SIG-M5 (cell line): ENCODE measurements at places on chromosomes 4 and X.

GRCh38 chr4:169359961-169360360 is 89.2 kb upstream of the SH3RF1 start:
- no peak for DNase-seq

DNA sequence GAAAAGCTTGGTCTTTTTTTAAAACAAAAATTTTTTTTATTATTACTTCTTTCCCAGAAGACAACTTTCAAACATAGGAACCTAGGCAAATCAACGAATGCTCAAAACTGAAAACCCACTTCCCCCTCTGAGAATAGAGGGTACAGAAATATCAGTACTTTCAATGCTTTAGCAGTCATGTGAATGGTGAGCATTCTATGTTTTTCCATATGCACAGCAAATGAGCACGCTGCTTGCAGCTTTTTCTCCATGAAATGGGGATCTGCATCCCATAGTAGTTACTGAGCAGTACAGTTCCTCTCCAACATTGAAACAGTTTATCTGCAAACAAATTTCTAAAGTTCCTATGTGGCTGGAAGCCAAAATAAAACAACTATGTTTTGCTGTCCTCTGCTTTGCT is 108.4 kb upstream of the BMP2K start:
- no peak for DNase-seq

GRCh38 chr4:101921370-101921769 is 130.8 kb downstream of the BANK1 start:
- no peak for DNase-seq

- no peak for DNase-seq
Observed at GRCh38 chr4:55122235-55122634, 3.2 kb downstream of the KDR start.

DNA sequence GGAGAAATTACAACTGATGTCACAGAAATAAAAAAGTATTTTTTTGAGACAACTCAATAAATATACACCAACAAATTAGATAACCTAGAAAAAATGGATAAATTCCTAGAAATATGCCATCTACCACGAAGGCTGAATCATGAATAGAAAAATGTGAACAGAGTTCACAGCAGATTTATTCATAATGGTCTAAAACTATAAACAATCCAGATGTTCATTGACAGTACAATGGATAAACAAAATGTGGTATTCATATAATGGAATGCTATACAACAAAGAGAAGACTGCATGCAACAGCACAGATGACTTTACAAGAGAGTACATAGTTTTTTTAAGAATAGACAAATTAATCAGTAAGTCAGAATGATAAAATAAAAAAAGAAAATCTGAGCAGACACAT is 55.2 kb downstream of the CLOCK start:
- DNase-seq = no peak

DNA sequence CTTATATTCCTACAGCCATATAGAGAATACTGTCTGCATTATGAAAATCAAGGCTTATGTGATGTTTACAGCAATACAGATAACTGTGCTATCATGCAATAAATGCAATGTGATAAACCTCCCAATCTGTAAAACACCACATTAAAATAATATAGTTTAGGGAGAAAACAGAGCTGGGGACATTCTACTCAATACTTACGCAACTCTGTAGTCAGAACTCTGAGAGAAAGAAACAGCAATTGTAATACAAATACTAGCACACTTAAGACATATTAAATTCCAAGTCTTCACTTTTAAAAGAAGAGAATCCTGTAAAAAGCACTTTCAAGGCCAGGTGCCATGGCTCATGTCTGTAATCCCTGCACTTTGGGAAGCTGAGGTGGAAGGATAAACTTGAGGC is 61.4 kb downstream of the ANKRD17 start:
- no peak for DNase-seq

DNA sequence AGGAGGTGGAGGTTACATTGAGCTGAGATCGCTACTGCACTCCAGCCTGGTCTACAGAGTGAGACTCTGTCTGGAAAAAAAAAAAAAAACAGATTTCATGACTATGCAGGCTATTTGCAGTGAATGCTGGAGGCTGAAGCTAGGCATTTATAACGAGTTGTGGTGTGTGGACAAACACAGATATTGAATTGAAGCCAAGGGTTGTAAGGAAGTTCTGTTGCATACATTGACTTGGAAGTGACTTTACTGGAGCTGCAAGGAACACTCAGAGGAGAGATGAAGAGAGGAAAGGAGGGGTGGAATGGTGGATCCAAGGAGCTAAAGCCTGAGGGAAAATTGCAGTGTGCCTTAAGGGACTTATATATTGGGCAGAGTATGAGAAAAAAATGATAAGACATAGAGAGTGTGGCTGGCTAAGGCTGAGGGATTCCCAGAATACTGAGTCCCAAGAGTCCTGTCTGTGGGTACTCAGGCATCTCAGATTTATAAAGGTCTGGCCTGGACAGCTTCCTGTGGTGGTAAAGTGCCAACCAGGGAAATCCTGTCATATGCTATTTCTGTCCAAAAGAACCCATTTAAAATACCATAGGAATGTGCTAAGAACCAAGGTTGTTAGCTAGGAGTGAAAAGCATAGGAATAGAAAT is 87.8 kb upstream of the GUCY1A1 start:
- DNase-seq = no peak

GRCh38 chrX:91434351-91435168 is at the start of gene PABPC5:
Gene PABPC5 (plus strand): TSS chrX:91434839. CDS start chrX:91435578, 739 bp downstream.
- DNase-seq = no peak

DNA sequence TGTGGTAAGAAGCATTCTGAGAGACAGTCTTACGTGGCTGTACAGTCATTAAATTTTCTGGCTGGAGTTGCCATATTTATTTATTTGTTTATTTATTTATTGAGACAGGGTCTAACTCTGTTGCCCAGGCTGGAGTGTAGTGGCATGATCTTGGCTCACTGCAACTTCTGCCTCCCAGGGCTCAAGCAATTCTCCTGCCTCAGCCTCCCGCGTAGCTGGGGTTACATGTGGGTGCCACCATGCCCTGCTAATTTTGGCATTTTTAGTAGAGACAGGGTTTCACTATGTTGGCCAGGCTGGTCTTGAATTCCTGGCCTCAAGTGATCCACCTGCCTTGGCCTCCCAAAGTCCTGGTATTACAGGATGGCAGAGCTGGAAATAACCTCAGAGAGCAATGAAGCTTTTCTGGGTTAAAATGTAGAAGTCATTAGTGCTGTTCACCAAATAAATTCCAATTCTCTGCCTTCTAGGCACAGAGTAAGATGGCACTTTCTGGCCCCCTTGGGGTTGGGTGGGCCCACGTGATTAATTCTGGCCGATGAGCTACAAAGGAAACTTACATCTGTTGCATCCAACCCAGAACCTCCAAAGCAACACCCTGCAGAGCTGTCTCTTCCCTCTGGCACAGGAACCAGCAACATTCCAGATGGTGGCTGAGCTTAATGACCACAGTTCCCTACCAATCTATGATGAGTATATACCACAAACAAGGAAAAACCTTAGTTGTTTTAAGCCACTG is 4.5 kb downstream of the MRFAP1 start:
- DNase-seq = no peak

- DNase-seq = no peak
Observed at GRCh38 chrX:28099166-28099565, 117.9 kb upstream of the DCAF8L1 start.

GRCh38 chr4:158682066-158682465 is 10.0 kb downstream of the ETFDH start:
- no peak for DNase-seq

GRCh38 chr4:139443661-139444060 is 10.3 kb upstream of the RAB33B start:
- DNase-seq = no peak

- DNase-seq = no peak
Observed at GRCh38 chrX:68892651-68893050, 63.8 kb downstream of the EFNB1 start.

DNA sequence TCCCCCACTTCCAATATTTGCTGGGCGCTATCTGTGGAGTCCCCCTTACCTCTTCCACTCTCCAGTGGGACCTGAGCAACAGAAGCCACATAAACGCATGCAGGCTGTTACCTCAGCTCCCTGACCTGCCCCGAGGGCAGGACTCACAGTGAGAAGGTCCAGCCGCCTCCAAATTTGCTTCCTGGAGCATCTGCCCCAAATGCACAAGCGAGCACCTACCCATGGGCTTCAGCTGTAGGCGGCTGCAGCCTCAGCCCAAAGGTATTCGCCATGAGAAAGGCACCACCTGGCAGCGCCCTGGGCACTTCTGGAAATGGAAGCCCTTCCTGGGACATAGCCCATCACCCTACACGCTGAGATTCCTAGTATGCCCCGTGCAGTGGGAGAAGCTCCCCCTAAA is 23.4 kb downstream of the SPACA5 start:
- no peak for DNase-seq

DNA sequence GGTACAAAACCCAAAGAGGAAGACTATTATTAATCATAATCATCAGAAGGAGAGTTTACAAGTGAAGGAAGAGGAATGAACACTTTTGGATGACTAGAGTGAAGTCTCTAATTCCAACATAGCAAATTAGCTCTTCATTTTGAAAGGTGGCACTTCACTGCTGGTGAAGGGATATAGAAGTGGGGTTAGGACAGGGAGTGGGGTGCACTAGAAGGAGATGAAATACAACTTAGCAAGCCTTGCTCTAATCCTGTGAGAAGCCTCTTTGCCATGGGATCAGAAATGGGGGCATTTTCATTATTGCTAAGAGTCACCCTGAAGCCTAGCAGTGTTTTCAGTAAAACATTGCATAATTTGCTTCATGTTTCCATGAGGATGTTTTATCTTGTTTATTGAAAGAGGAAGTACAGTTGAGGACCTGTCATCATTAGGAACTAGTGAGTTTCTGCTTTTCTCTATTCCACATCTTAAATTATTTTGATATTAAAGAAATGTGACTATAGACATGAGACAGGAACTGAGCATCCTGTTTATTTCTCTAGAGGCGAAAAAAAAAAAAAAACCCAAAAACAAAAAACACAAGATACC is 9.3 kb upstream of the GRPR start:
- peak; percentile 35 for DNase-seq

- no peak for DNase-seq
Observed at GRCh38 chr4:106502106-106502699, 133.6 kb upstream of the GIMD1 start.

DNA sequence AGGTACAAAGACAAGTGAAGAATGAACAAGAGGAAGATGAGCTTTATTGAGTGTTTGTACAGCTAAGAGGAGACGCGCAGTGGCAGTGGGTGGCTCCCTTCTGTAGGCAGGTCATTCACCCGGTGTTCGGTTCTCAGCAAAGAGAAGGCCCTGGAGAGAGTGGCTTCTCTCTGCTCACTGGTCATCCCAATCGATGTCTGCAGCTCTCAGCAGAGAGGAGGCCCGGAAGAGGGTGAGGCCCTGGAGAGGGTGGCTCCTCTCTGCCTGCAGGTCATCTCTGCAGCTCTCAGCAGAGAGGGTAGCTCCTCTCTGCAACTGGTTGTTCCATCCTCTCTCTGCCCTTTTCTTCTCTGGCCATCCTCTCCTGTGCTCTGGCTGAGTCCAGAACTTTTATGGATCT is 126.5 kb downstream of the UGT8 start:
- no peak for DNase-seq

- no peak for DNase-seq
Observed at GRCh38 chrX:32447640-32448039, 763.7 kb downstream of the DMD start.

DNA sequence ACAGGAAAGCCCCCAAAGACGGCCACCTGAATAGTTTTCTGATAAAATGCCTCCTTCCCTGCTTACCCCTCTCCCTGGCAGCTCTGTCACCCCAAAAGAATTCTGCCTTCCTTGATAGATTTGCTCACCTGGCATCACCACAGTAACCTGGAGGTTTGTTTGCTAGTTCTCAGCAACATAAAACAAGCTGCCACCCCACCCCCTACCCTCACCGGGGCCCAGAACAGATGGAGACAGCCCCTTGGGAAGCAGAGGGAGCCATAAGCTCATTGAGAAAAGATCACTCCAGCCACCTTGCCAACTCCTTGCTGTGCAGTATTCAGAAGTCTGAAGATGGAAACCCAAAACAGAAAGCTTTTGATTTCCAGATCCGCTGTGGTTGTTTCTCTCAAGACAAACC is 108.6 kb downstream of the DHX15 start:
- DNase-seq = no peak

DNA sequence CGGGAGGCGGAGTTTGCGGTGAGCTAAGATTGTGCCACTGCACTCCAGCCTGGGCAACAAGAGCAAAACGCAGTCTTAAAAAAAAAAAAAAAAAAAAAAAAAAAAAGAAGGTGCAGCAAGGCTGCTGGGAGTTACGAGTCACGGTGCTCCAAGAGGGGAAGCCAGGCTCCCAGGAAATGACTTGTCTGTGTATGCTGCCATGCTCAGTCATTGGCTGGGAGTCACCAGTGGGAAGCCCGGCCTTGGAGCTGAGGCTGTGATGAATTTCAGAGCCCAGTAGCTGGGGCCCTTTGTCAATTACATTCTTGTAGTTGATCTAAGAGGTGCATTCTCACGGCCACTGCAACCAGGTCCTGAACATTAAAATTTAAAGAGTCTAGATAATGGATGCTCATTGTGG is 1105.1 kb upstream of the TENM3 start:
- no peak for DNase-seq

- DNase-seq = no peak
Observed at GRCh38 chr4:37999000-37999716, 39.0 kb downstream of the PTTG2 start.

GRCh38 chr4:113766882-113767281 is 5.3 kb upstream of the CAMK2D start:
- DNase-seq = no peak

- DNase-seq = no peak
Observed at GRCh38 chr4:26367811-26368210, 47.0 kb downstream of the RBPJ start.

- no peak for DNase-seq
Observed at GRCh38 chr4:126592088-126592487, 1040.7 kb upstream of the INTU start.

GRCh38 chr4:3524349-3524748 is 7.9 kb downstream of the LRPAP1 start:
- DNase-seq = no peak

DNA sequence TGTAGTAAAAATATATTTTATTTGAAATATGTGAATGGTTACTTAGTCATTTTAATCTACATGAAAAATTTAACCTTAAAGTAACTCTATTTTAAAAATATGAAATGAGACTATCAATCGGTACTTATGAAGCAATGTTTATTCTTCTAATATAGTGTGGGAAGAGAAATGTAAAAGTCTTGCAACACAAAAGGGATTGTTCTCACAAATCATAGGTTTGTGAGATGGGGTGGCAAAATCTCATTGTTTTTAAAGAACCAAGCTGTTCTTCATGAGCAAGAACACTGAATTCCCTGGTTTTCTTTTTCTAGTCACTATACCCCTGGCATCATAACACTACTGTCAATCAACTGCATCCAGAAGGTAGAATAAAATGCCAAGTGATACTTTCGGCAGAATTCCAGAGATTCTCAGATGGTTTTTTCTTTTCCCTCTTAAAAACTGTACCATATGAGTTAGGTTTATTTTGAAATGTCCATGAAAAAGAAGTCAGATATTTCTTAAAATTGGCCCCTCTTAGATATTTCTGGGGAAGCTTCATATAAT is 52.2 kb downstream of the SNCA start:
- no peak for DNase-seq

DNA sequence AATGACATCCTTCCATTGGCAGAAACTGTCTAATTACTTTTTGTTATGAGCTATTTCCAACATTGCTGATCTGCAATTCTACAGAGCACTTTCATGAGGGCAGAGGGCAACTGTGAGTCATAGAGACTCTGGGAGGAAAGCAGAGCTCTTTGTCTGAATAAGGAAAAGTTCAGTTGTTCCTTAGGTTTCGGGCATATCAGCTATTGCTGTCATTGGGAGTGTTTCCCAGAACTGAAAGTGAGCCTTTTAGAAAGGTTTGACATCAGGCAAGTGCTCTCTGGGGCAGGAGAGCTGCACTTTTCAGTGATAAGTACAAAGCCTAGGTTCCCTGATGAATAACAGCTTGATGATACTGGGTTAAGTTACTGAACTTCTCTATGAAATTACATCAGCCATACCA is 119.2 kb upstream of the EDNRA start:
- DNase-seq = no peak
